Activated CD4-positive, alpha-beta T cell treated with anti-CD3 and anti-CD28 coated beads, Interleukin-2, amount 50 U/mL, for 16 hours (primary cell): ENCODE measurements at places on chromosomes 13 and 19.

GRCh38 chr13:65724226-65724625 is 1505.9 kb downstream of the PCDH9 start:
- no peak for DNase-seq

DNA sequence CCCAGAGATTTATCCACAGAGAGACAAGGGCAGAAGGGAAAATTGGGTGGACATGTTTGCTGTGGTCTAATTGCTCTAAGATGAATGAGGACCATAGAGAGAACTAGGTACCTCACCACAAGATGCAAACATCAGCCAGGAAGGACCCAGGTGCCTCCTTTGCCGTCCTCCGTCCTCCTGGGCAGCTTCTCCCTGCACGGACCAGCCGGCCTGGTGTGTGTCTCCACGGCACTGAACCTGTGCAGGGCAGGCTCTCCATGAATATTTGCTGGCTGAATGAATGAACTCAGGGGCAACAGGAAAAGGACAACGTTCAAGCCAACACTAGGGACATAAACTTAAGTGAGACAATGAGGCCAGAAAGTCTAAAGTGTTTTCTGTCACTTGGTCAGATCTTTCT is 143.9 kb downstream of the ZNF536 start:
- DNase-seq = no peak

- no peak for DNase-seq
Measured at GRCh38 chr13:113058988-113059850, 46.4 kb upstream of the F7 start.

GRCh38 chr19:14472202-14472938 is 2.8 kb downstream of the PTGER1 start:
- peak; percentile 82 for DNase-seq

- DNase-seq = peak; percentile 69
Measured at GRCh38 chr13:40190641-40191100, 475.8 kb downstream of the FOXO1 start.

GRCh38 chr13:24605923-24606372 is 74.3 kb upstream of the ATP12A start:
- no peak for DNase-seq

DNA sequence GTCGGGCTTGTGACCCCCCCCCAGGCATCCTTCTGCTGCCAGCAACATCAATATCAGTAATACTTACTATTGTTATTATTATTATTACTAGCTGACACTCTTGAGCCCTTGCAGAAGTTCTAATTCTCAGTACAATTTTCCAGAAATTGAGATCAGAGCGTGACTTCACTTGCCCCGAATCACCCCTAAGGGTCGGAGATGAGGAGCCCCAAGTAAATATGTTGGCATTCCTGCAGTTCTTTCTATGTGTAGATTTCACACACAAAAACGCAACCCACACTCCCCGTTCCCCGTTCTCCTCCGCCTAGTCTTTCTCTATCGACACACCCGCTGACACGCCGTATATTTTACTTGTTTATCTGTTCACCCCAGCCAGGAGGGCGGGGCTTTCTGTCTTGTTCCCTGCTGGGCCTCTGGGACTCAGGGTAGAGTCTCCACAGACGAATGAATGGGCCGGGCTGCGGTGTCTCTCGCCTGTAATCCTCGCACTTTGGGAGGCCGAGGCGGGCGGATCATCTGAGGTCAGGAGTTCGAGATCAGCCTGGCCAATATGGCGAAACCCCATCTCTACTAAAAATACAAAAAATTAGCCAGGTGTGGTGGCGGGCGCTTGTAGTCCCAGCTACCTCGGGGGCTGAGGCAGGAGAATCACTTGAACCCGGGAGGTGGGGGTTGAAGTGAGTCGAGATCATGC is 14.7 kb downstream of the TLE5 start:
- peak; percentile 37 for DNase-seq

DNA sequence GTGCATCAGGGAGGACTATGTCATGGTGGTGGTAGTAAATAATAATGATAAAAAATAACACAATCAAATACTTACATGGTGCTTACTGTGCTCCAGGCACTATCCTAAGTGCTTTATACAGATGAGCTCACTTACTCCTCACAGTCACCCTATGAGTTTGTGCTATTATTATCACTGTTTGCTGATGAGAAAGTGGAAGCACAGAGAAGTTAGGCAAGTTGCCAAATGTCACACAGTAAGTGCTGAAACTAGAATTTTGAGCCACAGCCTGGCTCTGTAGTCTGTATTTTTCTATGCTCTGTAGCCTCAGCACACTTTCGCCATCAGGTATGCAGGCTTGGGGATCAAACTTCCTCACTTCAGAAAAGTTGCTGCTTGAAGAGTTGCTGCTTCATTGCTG is 46.6 kb downstream of the HTR2A start:
- DNase-seq = no peak

- no peak for DNase-seq
Measured at GRCh38 chr13:93561576-93562225, 335.1 kb downstream of the GPC6 start.

DNA sequence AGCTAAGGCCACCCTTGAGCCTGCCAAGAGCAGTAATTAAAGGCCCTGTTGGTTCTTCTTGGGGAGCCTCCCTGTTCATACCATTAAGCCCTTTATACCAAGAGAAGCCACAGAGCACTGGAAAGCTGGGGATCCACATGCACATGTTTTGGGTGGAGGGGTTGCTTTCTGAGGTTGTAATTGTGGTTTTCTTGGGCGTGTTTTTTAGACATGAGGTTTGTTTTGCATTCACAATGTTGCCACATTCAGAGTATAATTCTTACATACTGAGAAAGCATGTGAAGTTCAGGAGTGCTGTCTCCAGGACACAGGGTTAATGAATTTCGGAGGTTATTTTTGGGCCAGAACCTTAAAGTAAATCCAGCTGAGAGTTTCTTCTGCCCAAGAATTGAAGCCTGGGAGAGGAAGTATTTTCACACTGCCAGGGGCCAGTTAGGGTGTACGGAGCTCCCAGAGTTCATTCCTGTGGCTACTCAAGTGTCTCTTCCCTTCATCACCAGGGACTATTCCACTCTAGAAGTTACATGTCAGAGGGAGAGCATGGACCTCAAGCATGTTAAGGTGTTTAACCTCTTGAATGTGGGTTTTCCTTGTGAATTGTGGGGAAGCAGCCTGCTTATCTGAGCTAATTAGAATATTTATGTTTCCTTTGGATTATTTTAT is 37.0 kb downstream of the ZNF136 start:
- no peak for DNase-seq

GRCh38 chr19:42250183-42250665 is 4.7 kb downstream of the ERF start:
- DNase-seq = no peak

- DNase-seq = no peak
Measured at GRCh38 chr13:69946511-69946910, 161.1 kb upstream of the ATXN8OS start.

DNA sequence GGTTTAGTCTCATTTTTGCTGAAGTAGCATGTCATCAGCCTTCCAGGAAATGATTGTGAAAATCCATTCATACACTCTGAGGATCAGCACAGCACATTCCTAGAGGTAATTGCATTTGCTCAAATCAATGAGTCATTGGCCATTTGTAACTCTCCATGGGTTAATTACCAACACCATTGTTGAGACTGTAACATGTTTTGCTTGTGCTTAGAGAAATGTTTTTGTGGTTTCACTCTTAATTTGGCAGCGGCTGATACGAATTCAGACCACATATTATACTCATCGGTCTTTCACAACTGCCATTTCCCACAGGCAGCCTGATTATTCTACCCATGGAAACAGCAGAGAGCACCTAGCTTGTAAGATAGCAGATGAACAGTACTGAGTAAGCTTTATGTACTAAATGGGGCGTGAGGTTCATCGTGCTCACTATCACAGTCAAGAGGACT is 110.3 kb downstream of the NHLRC3 start:
- peak; percentile 37 for DNase-seq

DNA sequence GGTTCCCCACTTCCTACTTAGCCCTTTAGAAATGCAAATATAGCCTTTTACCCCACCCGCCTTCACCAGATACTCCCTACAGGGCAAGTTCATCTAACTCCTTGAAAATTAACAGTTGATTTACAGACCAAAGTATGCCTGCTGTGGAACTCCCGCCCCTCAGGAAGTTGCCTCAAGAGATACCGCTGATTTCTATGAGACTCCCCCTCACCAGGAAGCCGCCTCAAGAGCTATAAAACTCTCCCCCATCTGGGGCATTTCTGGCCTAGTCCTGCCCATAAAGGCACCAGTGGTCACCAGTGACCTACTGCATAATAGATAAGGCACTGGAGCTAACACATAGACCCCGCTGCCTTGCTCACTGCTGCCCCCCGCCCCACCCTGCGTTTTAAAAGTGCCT is 201.7 kb upstream of the UBL3 start:
- DNase-seq = no peak

DNA sequence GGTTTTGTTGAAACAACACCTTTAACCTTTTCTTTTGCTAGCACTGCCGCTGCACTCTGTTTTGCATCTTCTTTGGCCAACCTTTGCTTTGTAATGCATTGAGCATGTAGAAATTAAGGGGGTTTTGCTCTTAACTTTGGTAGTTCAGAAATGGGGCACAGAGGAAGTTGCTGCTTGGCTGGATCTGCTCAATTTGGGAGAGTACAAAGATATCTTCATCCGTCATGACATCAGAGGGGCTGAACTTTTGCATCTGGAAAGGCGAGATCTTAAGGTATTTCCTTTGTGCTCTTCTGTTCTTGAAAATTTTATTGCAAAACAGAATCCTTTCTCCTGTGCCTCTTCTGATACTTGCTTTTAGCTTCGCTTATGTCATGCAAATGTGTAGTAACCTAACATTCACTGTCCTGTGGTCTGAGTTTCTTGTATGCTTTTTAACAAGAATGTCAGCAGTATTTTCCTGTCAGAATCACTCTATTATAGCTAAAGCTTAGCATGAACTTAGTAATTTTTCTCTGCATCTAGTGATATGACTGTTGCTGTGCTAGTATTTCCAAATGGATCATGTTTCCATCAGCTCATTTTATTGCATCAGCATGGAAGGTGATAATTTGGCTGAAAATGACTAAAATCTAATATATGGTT is 50.7 kb upstream of the AKAP11 start:
- no peak for DNase-seq

DNA sequence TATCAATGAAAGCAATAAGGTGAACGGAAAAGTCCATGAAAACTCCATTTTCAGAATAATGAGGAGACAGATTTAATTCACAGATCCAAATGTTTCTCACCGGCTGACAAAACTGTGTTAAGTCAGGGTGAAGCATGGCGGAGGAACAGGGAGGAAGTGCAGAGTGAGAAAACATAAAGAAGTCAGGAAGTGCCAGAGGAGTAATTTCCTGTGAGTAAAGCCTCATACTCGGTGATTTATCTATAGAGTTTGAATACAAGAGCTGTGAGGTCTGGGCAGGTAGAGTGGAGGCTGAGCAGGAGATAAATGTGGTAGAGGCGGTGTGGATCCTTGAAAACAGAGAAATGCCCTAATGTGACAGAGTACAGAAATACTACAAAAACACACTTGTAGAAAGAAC is 11.4 kb downstream of the CARD8 start:
- peak; percentile 81 for DNase-seq

- no peak for DNase-seq
Measured at GRCh38 chr13:67977066-67977465, 746.9 kb upstream of the PCDH9 start.

DNA sequence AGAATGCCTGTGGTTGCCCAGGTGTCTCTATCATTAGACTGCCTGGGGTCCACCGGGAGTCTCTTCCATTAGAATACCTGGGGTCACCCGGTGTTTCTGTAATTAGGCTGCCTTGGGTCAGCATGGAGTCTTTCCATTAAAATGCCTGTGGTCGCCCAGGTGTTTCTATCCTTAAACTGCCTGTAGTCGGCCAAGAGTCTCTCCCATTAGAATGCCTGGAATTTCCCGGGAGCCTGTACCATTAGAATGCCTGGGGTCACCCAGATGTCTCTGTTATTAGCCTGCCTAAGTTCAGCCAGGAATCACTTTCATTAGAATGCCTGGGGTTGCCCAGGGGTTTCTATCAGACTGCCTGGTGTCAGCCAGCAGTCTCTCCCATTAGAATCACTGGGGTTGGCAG is 1492.8 kb downstream of the UQCRFS1 start:
- DNase-seq = no peak

GRCh38 chr19:31064491-31064890 is 284.7 kb downstream of the TSHZ3 start:
- DNase-seq = no peak

GRCh38 chr13:96960379-96960778 is 33.9 kb downstream of the OXGR1 start:
- no peak for DNase-seq

DNA sequence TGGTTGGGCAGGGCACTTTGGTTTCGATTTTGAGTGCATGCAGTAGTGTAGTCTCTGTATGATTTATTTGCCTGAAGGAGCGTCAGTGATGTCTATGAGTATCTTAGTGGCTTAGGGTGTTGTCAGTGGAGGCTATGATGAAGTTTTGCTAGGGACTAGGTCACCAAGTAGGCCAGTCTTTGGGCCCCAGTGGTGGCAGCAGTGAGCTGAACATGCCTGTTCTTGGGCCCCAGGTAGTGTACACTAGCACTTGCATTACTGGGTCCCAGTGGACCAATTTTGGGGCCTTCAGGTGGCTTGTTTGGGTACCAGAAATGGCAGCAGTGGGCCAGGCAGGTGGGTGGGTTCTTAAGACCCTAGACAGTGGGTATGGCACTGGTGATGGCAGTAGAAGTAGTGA is 598.7 kb upstream of the SPRY2 start:
- DNase-seq = no peak

DNA sequence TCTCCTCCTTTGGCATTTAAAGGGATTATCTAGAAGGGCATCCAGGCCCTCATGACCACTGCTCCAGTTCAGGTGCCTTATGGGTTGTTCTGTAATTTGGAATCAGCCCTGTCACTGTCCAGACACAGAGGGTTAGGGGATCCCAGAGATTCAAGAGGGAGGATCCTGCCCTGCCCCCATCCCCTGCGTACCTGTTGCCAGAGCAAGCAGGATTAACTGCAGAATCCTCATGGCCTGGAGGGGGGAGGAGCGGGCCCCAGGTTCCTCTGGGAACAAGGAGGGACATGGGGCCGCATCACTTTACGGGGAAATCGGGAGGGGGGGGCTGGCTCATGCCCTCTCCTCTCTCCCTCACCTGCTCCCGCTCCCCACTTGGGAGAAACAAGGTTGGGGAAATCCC is 1.0 kb downstream of the KLK11 start:
- DNase-seq = no peak

DNA sequence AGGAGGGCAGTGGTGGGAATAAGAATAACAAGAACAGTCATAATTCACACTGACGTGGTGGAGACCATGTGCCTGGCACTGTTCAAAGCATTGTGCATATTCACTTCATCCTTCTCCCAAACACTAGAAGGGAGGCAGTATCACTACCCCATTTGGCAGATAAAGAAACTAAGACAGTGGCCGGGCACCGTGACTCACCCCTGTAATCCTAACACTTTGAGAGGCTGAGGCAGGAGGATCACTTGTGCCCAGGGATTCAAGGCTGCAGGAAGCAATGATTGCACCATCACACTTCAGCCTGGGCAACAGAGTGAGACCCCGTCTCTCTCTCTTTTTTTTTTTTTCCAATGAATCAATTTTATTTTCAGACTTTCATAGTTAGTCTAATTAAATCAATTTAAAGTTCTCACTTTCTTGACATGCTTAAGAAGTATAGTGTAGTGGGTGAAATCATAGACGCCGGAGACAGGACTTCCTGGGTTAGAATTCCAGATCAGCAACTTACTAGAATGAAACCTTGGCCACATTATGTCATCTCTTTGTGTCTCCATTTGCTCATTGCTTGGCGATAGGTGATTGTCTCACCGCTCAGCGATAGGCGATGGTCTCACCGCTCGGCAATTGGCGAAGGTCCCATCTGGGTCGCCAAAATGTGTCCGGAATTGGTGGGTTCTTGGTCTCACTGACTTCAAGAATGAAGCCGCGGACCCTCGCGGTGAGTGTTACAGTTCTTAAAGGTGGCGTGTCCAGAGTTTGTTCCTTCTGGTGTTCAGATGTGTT is 5.3 kb upstream of the ATG4D start:
- DNase-seq = no peak
